ENCODE measurements at places on chromosomes 7 and 10.

DNA sequence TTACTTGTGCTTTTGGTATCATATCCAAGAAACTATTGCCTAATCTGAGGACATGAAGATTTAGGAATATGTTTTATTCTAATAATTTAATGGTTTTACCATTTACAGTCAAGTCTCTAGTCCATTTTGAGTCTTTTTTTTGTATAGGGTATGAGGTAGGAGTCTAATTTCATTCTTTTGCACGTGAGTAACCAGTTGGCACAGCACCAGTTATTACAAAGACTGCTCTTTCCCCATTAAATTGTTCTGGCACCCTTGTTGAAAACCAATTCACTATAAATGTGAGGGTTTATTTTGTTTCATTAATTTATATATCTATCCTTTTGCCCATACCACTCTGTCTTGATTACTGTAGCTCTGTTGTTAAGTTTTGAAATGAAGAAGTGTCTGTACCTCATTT is 381.6 kb downstream of the SUGCT start:
- peak; percentile 34 for DNase-seq

DNA sequence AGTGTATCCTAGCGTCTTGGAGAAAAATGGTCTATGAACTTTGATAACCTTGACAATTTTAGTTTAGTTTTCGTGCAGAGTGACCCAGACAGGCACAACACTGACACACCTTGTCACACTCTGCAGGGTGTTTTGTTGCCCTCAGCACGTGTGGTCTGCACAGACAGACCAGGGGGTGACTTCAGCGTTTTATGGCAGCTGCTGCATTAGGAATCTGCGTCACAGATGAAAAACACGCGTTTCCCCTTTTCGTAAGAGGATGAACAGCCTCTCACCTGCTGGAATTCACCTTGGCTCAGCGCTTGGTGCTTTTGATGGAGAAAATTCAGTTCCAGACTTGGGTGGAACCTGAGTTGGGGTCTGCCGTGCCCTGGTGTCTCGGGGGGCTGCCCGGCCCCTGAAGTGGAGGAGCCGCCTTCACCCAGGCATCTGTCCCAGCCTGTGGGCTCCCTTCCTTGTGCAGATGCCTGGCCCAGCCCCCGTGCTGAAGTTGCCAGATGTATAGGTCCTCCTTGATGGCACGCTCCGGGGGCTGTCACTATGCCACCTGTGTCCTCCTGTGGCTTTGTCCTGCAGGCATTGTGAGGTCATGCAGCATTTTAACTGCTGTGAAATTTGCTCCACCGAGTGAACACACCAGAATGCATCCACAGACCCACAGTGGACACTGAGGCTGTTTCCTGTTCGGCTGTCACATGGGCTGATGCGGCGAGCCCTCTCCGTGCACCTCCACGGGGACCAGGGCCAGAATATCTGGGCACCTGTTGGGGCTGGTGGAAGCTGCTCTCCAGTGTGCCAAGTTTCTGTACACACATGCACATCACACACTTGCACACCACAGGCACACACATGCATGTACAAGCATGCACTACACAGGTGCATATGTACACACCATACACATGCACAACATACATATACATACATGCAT is 18.3 kb downstream of the INPP5A start:
- no peak for DNase-seq

GRCh38 chr10:132959559-132959961 is 17.2 kb upstream of the CFAP46 start:
- no peak for DNase-seq

- DNase-seq: no peak
These were observed 657.8 kb upstream of the PHF14 start for GRCh38 chr7:10315881-10316280.

DNA sequence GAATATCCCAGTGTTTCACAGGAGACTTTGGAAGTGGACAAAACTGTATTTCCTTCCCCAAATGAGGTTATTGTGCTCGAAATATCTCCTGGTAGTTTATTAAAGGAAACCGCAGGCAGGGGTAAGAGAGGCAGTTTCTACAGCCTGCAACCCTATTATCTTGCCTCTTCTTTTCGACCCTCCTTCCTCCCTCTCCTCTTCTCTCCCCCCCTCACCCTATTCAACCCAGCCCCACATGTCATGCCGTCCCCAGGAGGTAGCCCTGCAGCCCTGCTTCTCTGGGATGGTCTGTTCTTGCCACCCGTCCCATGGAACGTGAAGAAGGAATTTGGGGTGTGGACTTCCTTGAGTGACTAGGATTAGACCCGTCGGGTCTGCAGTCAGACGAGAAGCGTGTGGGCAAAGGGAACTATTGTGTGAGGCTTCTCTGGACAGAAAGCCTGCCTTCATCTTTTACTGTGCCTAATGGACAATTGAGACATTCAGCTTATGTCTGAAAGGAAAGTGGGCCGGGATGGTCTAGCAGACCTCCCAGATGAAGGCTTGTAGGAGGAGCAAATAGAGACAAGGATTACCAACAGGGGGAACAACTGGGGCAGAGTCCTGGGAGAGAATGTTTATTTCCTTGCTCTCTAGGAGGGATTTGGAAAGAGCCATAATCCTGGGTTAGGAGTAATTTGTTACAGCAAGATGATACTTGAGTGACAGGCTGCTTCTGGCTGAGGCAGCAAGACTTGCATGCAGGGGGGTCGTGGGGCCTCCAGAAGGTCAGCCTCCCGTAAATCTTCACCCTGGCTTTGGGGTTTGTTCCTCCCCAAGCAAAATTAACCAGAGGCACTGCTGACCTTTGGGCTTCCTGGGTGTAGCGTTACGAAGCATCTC is 77.8 kb downstream of the TCF7L2 start:
- DNase-seq: peak; percentile 66

- DNase-seq: no peak
These were observed 30.5 kb downstream of the ANXA8 start for GRCh38 chr10:47453141-47454007.

GRCh38 chr7:156766666-156767065 is 126.1 kb downstream of the RNF32 start:
- DNase-seq: no peak

DNA sequence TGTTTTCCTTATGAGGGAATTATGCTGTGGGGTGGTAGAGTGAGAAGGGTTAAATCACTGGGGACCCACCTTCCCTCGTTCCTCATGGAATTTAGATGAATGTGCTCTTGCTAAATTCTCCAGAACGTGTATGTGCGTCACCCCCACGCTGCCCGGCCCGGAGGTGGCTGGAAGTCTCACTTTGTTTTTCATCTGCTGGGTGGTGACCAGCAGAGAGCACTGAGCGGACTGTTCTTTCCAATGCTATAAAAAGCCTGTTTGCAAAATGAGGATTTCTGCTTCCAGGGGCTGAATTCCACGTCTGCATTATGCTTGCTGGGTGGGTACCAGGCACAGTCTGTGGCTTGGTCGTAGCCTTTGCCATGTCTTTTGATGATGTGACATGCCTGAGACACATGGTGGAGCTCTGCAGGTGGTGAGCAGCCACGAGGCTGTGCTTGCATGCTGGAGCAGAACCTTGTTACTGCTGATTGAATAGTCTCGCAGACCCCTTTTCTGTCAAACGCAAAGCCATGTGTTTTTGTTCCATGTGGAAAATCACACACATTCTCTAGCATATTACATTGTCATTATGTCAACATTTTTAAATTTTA is 31.9 kb upstream of the INSYN2A start:
- peak; percentile 16 for DNase-seq

DNA sequence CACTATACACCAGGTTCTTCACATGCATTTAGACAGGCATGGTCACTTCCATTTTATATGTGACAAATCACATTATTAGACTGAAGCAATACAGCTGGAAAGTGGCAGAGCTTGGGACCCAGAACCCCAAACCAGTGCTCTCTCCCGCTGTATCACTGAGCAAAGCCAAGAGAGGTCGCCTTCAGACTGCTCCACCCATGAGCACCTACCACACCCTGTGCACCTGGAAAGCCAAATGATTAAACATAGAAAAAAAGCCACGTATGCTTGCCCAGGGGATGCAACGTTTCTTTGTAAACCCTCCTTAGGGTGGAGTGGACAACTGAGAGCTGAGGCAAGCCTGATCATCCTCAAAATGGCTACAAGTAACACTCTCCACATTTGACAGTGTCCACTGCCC is 72.5 kb downstream of the CCDC6 start:
- DNase-seq: no peak

DNA sequence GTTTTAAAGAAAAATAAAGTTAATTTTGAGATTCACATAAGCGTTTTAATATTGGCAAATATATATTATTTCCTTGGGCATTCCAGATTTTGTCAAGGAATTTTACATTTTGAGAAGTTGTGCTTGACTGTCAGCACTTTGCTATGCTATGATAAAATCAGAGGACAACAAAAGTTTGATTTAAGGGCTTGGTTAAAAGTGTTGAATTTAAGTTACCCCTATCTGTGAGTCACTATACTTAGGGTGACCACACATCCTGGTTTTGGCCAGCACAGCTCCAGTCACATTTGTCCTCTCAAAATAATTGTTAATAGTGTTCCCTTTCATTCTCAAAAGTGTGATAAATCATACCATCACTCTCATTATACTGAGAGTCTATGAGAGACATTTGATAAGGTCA is 34.2 kb upstream of the ANK3 start:
- no peak for DNase-seq

Data from fibroblast of gingiva (primary cell).